ENCODE measurements at places on chromosomes 2 and 18.

DNA sequence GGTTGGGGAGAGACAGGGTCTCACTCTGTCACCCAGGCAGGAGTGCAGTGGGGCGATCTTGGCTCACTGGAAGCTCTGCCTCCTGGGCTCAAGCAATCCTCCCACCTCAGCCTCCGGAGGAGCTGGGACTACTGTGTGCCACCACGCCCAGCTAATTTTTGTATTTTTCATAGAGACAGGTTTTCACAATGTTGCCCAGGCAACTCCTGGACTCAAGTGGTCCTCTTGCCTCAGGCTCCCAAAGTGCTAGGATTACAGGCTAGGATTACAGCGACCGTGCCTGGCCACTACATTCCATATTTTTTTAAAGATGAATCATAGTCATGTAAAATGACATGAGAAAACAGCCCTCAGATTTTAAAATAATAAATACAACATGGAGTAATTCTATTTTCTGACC, 32.3 kb downstream of the CWC22 start:
- no peak for DNase-seq

DNA sequence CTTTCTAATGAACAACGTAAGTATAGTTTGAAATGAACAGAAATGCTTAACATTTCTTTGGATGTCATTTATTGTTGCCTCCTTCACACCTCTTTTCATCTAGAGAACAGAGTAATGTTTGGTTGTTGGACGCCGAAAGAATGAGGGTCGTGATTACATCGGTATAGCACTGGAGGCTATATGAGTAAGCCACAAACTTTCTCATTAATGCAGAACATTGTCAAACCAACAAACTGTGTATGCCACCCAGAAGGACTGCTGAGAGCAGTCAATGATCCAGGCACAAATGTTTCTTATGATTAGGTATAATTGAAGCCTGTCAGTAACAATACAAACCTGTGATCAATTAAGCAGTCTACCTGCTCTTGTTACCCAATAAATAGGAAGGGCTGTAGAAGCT, 1494.7 kb upstream of the NXPH2 start:
- DNase-seq, result no peak

DNA sequence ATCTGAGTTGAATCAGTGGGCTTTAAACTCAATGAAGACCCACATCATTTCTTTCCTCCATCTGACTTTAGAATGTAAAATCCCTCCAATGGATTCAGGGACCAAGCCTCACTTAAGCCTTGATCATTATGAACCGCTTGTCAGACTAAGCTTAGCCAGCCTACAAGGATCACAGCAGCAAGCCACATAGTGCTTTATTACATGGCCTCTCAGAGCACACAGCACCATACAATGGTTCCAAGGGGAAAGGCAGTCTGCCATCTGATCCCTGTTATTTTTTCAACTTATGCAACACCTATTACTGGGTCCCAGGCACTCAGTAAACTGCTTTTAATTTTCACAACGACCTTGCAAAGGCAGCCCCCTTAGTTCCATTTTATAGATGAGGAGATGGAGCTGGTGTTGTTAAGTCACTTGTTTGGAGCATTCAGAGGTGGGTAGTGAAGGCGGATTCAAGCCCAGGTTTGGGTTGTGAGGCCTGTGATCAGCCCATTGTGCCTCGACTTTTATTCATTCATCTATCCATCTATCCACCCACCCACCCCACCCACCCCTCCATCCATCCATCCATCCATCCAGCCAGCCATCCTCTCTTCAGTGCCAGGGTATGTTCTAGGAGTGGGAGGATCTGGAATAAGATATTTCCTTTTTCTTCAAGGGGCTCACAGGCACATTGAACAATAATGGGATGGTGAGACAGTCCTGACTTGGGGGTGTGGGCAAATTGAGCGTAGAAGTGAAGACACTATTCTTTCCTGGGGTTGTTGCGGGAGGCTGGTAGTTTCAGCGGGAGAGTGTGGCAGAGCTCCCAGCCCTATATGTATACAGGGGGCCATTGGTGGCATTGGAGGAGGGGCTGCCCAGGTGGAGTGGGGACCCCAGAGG, 141.2 kb downstream of the MYCN start:
- DNase-seq, result no peak

GRCh38 chr18:57150828-57151227, 3.9 kb downstream of the BOD1L2 start:
- no peak for DNase-seq

DNA sequence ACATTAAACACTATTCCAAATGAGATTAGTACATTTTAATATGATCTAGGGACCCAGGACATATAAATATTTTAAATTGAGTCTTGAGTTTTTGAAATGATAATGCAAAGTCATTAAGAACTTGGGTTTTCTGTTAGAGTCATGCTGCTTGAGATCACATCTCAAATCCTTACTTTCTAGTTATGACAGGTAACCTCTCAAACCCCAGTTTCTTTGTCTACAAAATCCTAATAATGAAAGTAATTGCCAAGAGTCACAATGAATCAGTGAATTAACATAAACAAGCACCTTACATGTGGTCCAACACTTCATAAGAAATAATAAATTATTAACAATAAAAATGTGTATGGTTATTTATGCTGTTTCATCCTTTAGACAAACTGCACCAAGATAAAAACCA, 607.6 kb downstream of the LRP1B start:
- no peak for DNase-seq

GRCh38 chr2:43569921-43570320, 25.9 kb downstream of the THADA start:
- DNase-seq, result no peak

- DNase-seq, result no peak
Measured at GRCh38 chr18:43919551-43919950, 642.3 kb upstream of the SYT4 start.

DNA sequence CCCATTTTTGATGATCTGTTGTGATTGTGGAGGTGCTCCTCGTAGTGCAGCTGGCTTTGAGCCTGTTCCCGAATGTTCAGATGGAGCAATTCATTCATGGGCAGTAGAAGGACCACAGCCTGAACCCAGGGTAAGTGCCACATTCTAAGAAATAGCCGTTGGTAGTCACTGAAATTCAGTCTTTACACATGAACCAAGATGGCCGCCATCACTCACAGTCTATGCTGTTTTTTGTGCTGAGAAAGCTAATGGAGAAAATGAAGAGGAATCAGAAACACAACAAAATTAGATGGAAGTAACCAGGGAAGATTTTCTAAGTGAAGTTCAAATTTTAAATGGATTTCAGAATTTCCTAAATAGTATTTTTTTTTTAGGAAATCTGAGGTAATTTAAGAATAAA, 25.5 kb downstream of the DSG1 start:
- DNase-seq, result no peak

DNA sequence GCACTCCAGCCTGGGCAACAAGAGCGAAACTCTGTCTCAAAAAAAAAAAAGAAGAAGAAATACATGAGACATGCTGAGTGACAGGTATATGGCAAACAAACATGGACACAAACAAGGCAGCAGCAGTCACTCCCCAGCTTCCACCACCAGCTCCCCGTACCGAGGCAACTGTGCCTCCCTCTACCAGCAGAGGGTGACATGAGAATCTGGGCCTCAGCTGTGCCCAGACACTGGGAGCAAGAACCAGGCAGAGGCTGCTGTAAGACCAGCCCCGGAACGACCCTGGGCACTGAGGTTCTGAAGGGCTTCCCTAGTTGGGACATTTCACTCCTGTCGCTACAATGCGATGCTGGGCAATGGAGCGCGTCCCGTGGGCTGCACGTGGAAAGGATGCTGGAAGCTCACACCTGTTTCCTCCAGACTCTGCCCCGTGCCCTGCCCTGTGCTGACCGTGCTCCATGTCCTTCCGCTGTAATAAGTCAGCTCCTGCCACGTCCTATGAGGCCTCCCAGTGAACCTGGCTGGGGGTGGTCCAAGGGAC, 37.1 kb downstream of the BOK start:
- no peak for DNase-seq

DNA sequence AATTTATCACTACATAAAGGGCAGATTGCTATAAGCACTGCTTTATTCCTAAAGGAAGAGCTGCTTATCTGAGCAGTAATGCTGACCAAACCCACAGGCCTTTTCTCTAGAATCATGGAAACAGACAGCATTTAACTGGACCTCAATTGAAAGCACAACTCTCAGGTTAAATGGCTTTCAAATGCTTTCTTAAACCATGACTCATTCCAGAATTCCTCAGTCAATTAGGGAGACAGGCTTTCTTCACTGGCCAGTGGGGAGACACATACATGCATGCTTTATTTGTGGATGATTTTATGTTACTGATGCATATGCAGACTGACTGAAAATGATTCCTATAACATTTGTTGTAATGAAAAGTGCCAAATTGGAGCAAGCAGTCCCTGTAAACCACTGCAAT, 114.6 kb downstream of the ACVR1 start:
- no peak for DNase-seq

DNA sequence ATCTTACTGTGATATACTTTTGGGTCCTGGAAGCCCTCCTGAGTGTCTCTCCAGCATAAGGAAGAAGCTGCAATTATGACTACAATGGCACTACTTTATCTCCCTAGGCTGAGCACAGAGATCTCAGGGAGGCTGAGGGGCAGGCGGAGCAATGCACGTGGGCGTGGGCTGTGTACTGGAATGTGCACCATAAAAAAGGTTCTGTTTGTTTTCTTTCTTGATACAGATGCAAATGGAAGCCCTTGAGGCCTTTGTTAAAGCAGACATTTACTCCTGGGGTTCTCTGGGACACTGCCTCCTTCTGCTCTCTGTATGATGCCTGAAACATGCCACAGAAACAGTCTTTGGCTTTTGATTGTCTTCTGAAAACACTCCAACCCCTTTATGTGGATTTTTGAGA, 79.1 kb upstream of the DLX2 start:
- no peak for DNase-seq

- no peak for DNase-seq
Measured at GRCh38 chr2:190214426-190215194, 105.0 kb downstream of the HIBCH start.

DNA sequence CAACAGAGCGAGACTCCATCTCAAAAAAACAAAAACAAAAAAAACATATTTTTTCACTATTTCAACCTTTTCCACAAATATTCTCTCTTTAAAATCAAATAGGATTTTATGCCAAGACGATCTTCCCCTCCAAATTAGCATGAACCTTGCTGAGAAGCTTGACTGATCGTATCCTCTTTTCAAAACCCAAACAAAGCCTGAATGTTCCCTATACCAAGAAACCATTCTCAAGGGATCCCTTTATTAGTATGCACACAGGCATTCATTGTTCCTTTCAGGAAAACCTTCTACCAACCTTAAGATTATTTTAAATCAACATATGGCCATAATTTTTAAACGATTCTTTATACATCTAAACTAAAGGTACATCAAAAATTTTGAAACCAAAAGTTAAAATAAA, 6.3 kb downstream of the SPIRE1 start:
- no peak for DNase-seq

DNA sequence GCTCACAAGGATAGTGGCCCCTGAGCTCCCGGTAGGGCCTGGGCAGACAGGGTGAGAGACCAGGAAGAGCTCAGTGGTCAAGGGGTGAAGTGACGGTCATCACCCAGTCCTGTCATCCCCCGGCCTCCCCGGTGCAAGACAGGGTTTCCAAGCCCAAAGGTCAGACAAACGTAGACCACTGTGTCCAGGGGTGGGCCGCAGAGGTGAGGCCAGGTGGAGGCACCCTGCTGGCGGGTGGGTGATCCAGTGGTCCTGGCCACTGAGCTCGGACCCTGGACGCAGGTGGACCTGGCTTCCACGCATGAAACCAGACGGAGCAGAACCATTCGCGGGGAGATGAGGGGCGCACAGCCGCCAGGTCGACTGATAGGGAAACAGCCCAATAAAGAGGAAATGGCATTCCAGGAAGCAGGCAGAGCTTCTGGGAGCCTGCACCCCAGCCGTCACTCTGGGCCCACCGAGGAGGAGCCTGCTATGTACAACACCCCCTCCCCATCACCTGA, 14.4 kb upstream of the SNED1 start:
- no peak for DNase-seq

DNA sequence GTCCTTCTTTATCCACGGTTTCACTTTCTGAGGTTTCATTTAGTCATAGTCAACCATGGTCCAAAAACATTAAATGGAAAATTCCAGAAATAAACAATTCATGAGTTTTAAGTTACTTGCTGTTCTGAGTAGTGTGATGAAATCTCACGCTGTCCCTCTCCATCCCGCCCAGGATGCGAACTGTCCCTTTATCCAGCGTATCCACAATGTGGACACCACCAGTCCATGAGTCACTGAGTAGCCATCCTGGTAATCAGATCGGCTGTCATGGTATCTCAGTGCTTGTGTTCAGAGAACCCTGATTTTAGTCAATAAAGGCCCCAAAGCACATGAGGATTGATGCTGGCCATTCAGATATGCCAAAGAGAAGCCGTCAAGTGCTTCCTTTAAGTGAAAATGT, 3.7 kb downstream of the SP140L start:
- DNase-seq, result no peak

- DNase-seq, result no peak
Measured at GRCh38 chr2:8049851-8050571, 631.8 kb upstream of the ID2 start.

DNA sequence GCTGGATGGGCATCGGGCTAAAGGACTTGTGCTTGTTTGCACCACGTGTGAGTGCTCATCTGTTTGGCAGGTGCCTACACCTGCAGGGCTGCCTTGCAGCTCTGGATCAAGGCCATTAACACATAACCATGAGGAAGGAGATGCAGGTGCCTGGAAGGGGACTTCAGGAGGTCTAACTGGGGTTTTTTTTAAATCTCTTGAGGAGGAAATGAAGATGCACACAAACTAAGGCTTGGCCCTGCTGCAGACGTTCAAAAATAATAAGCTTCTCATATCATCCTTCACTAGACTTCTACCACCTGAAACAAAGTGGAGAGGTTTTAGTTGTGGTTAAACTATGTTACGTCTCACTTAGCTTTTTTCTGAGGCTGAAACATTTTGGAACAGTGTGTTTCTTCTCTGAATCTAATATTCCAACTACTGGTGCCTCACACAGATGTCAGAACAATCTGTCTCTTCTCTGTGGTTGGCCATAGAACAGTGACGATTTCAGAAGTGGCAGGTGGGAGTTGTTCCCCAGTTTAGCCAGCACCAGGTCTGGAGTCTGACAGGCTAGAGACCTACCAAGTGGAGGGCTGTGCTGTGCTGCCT, 36.5 kb downstream of the BCL2L11 start:
- DNase-seq, result no peak

GRCh38 chr2:180101846-180102245, 94.7 kb upstream of the CWC22 start:
- DNase-seq, result no peak

- DNase-seq, result no peak
Measured at GRCh38 chr2:2687745-2688144, 356.7 kb upstream of the MYT1L start.

DNA sequence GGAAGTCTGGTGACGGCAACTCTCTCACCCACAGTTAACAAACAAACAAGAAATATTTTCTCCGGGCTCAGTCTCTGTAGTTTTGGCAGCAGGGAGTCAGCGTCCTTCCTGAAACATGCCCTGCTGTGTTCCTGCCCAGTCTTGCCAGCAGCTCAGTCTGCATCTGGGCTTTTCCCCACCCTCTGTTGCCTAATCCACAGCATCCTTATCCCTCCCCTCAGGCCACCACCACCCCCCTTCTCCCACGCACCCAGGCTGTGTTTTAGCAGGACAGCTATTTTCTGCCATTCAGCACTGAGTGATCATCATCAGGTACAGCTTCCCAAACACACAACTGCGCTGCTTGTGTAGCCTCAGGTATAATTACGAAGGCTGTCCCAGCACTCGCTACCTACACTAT, 168.2 kb downstream of the DPP10 start:
- DNase-seq, result no peak

GRCh38 chr2:222358876-222359275, 60.1 kb upstream of the PAX3 start:
- no peak for DNase-seq

GRCh38 chr2:63660060-63660459, 71.3 kb downstream of the MDH1 start:
- no peak for DNase-seq
